Iris pigment epithelial cell (primary cell): ENCODE measurements at places on chromosomes 16 and 17.

GRCh38 chr17:12918142-12918541 is 99.7 kb downstream of the ELAC2 start:
- no peak for DNase-seq

DNA sequence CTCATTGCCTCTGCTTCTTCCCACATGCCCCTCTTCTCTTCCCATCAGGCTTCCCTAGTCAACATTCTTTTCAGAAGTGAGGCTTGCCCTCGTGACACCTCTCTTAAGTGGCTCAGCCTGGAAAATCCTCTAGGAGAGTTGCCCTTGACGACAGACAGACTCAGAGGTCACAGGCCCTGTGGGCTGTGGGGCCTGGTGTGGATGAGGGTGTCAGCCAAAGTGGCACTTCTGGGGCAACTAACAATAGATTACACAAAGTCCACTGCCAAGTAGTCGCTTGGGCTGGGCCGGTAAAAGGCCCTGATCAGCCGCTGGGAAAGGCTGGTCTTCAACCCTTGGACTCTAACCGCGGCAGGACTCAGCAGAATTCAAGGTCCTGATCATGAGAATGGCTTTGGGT is 33.7 kb upstream of the METTL16 start:
- DNase-seq = no peak

GRCh38 chr16:19374402-19374801 is 43.3 kb upstream of the TMC5 start:
- no peak for DNase-seq

DNA sequence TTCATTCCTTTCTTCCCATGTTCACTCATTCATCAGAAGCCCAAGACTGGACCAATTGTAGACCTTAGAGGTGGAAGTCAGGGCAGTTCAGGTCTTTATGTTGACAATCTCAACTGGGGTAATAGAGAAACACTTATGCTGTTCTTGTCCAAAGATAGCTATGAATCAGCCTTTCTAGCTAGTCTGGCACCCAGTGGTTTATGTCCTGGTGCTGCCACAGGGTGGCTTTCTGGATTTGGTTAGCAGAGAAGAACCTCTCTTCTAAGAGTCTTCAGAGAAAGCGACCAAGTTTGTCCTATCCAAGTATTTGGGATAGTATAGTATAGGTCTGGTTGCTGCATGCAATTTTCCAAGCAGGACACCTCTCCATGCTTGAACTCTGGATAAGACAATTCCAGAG is 83.3 kb downstream of the NOG start:
- no peak for DNase-seq

- no peak for DNase-seq
Observed at GRCh38 chr17:48276776-48277175, 153.2 kb downstream of the SKAP1 start.

- DNase-seq = no peak
Observed at GRCh38 chr16:57007050-57007449, 17.7 kb downstream of the NLRC5 start.

GRCh38 chr16:8388684-8389083 is 201.6 kb downstream of the TMEM114 start:
- DNase-seq = no peak

- DNase-seq = no peak
Observed at GRCh38 chr16:10613785-10614485, 33.5 kb upstream of the EMP2 start.

DNA sequence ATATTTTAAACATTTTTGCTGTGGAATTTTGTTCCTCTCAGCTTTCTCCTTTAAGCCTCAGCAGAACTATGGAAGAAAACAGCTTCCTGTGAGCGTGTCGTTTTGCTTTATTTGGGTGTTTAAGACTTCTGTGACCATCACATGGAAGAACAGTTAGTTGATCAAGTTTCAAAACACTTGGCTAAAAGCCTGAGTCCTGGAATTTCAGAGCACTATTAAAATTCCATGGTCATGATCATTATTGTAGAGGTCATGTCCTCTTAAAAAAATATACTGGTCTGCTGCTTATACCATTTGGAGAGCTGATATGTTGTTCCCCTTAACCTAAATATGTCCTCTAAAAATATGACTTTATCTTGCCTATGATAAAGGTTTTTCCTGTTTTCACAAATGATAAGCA is 12.6 kb upstream of the CDR2 start:
- peak; percentile 92 for DNase-seq

DNA sequence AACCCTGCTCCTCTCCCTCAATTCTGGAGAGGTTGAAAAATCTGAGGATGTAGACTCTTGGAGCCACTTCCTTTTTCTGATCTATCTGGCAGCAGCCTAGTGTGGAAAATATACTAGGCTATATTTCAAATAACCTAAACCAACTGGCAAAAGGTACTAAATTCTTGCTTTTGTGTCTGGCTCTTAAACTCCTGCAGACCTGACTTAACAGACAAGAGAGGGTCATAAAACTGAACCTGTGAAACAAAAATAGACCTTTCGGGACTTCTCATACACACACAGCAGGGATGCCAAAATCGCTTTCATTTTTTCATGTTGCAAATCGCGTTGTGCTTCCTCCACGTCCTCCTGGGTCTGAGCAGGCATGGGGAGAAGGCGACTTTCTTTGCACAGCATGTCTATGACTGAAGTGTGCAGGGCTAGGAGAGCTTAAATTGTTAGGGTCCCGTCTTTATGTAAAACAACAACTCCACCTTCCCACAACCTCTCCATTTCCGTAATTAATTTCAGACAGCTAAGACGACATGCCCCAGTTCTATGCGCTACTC is 520.7 kb upstream of the PSMD7 start:
- no peak for DNase-seq

- DNase-seq = no peak
Observed at GRCh38 chr16:87740441-87740840, 25.3 kb downstream of the KLHDC4 start.

DNA sequence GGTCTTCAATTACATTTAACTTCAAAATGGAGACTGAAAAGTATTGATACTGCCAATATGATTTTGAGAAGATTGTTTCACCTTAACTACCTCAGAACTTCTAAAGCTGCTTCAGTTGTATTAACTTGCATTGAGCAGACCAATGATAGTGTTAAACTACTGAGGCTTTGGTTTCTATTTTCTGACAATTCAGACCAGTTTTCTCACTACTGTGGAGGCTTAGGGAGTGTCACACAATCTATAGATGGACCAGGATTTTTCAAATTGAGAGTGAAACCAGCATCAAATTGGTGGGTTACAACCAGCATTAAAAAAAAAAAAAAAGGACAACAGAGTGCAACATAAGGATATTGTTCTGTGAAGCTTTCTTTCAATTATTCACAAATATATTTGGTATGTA is 21.2 kb downstream of the COG1 start:
- DNase-seq = no peak

GRCh38 chr16:74679983-74680382 is 13.3 kb upstream of the RFWD3 start:
- no peak for DNase-seq

GRCh38 chr16:83338941-83339340 is 468.8 kb upstream of the HSBP1 start:
- peak; percentile 48 for DNase-seq

- DNase-seq = no peak
Observed at GRCh38 chr17:45873728-45874127, 20.6 kb upstream of the MAPT start.

DNA sequence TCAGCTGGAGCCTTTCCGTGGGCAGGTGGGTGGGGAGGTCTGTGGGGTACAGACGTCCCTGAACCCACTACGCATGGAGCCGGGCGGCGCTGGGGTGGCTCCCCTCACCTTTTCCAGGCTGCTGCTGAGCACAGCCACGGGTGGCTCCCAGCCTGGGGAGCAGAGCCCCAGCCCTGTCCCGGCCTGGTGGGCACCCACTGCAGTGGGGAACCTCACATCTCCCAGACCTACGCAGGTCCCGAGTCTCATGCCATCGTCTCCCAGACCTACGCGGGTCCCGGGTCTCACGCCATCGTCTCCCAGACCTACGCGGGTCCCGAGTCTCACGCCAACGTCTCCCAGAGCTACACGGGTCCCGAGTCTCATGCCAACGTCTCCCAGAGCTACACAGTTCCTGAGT is 17.0 kb upstream of the APRT start:
- no peak for DNase-seq

- no peak for DNase-seq
Observed at GRCh38 chr17:37708008-37708615, 36.7 kb downstream of the HNF1B start.

GRCh38 chr17:6435968-6436367 is 1.0 kb upstream of the AIPL1 start:
- peak; percentile 64 for DNase-seq

- no peak for DNase-seq
Observed at GRCh38 chr17:1137465-1137894, 42.3 kb downstream of the ABR start.
